ENCODE measurements at places on chromosomes 7 and 10.

DNA sequence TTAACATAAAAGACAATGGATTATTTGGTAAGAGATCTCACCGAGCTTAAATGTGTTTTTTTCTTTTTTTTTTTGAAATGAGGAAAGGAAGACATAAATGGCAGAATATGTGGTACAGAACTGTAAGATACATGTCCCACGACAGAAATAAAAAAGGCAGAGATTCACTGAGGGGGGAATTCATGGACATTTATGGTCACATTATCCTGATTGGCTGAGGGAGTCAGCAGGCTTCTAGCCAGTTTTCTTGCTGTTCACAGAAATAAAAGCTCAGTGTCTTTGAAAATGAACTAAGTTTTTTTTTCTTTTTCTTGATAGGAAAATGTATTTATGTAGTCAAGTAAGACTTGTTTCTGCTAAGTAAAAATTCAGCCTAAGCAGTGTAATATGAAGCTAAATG, 8.2 kb upstream of the FAS start:
- DNase-seq, result no peak

- DNase-seq, result no peak
Measured at GRCh38 chr7:86975449-86975848, 84.0 kb downstream of the ELAPOR2 start.

- DNase-seq, result no peak
Measured at GRCh38 chr10:87978166-87978565, 114.7 kb downstream of the PTEN start.

- DNase-seq, result no peak
Measured at GRCh38 chr10:100248820-100249219, 18.6 kb downstream of the CWF19L1 start.

- DNase-seq, result no peak
Measured at GRCh38 chr7:146683439-146683838, 566.8 kb downstream of the CNTNAP2 start.

DNA sequence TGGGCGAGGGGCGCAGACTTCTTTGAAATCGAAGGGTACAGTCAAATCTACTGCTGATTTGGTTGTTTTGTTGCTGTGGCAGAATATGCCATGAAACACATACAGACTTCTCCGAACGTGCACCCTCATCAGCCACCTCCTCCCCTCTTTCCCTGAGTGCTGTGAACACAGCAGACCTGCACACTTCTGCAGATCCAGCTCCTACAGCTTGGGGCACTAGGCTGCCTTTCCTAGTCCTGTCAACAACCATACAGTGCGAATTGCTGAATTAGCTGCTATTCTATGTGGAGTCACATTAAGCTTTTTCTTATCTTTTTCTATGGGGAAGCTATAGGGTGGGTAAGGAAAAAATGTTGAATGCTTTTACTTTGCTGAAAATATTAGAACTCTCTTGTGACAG, 57.5 kb downstream of the COL17A1 start:
- no peak for DNase-seq

DNA sequence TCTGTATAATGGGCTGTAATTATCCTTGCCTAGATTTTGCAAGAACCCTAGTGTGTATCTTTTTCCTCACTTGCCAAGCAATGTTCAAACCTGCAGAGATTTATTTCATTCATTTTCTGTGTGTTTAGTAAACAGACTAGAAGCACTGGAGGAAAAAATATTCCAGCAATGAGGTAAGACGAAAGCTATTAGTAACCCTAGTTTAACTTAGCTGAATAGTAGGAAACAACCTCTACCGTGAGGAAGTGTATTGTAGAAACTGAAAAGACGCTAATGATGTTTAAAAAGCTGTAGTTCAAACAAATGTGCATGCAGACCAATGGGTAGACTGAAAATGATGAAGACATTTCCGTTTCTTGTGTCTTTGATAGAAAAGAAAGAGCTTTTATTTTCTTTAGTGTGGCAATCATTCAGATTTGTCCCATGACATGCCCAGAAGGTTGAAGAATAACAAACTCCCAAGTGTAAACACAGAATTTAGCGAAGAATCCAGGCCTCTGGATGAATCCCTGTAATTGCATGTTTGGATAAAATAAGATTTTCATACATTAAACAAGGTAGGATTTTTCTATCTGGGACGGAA, 20.7 kb downstream of the CAV1 start:
- DNase-seq, result no peak

- no peak for DNase-seq
Measured at GRCh38 chr7:76364198-76364584, 5.4 kb upstream of the YWHAG start.

GRCh38 chr10:81917666-81918065, 42.7 kb downstream of the NRG3 start:
- no peak for DNase-seq

Measured in activated naive CD8-positive, alpha-beta T cell treated with anti-CD3 and anti-CD28 coated beads, Interleukin-2, amount 50 U/mL, for 24 hours (primary cell).